ENCODE measurements at places on chromosomes 11 and 22.

GRCh38 chr11:69919659-69920344 is 100.6 kb upstream of the FGF3 start:
- no peak for DNase-seq

DNA sequence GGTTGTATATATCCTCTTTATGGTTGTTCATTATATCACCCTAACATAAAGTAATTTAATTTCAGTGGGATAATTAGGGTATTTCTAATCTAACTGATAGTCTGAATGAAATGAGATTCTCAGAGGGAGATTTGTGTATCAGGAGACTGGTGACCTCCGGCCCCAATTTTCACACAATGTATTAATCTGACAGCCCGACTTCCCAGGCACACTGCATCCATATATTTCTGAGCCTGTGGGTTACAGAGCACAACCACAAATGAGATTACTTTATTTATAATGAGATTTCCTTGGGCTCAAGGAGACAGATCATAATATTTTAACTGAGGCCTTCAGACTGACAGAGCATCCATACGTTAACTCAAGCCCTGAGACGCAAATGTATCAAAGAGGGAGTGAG is 125.9 kb downstream of the RCN1 start:
- DNase-seq: no peak

- DNase-seq: no peak
Observed at GRCh38 chr22:46942799-46943785, 180.6 kb downstream of the TBC1D22A start.

GRCh38 chr11:108203075-108203474 is 19.4 kb downstream of the NPAT start:
- no peak for DNase-seq

GRCh38 chr22:46366801-46367706 is 31.5 kb downstream of the TRMU start:
- no peak for DNase-seq

DNA sequence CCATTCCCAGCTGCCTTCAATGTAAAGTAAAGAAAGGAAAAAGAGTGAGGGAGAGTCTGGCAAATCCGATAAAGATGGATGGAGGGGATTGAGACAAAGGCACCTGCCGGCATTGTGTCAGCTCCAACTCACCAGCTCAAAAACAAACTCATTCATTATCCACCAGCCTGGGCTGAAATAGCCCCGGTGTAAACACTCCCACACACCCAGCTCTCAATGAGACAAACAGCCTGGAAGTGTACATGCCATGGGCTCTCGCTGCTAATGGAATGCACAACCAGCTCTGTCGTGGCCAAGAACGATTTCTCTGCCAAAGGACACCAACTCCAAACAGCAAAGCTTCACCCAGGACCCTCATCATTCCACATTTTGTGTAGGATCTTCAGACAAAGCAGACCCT is 89.3 kb upstream of the OPCML start:
- DNase-seq: no peak

DNA sequence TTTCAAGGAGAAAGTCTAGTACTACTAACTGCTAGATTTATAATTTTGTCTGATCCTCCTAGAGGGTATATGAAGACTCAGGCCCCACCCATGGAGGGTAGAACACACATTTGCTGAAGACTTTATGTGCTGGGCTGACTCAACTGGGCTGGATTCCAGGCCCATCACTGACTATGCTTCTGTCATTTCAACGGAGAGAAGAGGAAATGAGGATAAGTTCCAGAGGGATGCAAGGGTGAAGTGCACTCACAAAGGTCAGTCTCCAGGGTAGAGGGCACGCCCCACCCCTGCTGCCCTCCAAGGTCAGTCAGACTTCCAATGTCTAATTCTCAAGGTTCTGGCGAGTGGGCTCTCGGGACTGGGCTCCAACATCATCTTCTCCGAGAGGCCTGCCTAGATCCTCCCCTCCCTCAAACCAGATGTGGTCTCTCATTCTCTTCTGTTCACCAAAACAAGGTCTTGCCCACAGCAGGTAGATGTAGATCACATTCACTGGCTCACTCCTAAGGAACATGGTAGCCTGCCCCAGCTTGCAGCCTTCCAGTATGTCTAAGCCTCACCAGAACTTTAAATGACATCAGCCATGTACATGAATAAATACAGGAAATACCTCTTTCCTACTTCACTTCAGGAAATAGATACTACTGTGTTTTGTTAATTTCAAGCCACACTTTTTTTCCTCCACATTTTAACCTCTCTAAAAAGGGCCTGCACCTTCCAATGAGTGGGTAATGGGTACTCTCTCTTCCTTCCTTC is 7.3 kb upstream of the C11orf86 start:
- DNase-seq: no peak

DNA sequence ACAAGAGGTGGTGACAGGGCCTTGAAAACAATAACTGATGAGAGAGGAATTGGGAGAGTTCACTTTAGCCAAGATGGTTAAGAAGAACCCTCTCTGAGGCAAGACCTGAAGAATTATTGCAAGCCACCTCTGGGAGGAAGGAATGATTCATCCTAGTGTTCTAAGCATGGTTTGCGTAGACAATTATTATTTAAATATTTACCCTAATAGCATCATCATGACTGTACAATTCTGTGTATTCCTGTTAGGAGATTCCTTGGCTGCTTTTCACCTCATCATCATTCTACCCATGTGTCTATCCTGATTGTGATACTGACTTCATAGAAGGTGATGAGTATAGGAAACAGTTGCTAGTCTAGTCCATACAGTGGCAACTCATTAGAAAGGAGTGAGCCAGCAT is 264.4 kb downstream of the DDX10 start:
- DNase-seq: no peak

- DNase-seq: no peak
Observed at GRCh38 chr11:96035740-96036078, 111.8 kb upstream of the MTMR2 start.

GRCh38 chr22:29480512-29481264 is 670 bp downstream of the NEFH start:
- peak; percentile 81 for DNase-seq

GRCh38 chr11:75436806-75437205 is 3.8 kb upstream of the KLHL35 start:
- no peak for DNase-seq

- no peak for DNase-seq
Observed at GRCh38 chr11:105142167-105142566, 2.6 kb upstream of the CARD18 start.

DNA sequence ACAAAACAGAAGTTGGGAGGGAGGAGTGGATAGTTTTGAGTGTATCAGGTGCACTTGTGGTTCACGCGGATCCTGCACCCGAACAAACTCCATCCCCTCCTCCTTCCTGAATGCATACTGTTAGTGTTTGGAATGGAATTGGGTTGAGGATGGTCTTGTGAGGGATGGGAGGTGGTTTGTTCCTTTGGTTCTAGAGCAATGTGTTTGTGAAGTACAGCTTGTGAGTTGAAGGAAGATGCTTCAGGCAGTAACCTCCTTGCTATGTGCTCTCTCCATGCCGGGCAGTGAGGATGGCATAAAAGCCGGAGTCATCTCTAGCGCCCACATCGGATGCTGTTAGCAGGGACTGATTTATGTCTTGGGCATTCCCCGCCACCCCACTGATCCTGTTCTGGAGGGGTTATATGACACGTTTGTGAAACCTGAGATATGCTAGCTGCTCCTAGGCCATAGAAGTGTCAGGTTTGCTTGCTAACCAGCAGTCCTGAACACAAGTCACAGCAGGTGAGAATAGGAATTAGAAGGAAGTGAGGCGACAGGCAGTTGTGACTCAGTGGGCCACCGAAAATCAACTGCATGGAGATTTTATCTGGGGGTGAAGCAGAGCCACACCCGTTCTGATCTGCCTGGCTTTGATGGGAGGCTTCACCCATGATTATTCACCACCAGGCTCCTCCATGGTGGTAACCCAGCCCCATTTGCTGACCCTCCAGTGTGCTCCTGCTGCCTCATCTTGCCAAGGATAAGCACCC is 2.2 kb downstream of the BCR start:
- no peak for DNase-seq

GRCh38 chr22:49292909-49293308 is 534.8 kb downstream of the BRD1 start:
- DNase-seq: no peak
